ENCODE measurements at places on chromosomes 16 and 17.

DNA sequence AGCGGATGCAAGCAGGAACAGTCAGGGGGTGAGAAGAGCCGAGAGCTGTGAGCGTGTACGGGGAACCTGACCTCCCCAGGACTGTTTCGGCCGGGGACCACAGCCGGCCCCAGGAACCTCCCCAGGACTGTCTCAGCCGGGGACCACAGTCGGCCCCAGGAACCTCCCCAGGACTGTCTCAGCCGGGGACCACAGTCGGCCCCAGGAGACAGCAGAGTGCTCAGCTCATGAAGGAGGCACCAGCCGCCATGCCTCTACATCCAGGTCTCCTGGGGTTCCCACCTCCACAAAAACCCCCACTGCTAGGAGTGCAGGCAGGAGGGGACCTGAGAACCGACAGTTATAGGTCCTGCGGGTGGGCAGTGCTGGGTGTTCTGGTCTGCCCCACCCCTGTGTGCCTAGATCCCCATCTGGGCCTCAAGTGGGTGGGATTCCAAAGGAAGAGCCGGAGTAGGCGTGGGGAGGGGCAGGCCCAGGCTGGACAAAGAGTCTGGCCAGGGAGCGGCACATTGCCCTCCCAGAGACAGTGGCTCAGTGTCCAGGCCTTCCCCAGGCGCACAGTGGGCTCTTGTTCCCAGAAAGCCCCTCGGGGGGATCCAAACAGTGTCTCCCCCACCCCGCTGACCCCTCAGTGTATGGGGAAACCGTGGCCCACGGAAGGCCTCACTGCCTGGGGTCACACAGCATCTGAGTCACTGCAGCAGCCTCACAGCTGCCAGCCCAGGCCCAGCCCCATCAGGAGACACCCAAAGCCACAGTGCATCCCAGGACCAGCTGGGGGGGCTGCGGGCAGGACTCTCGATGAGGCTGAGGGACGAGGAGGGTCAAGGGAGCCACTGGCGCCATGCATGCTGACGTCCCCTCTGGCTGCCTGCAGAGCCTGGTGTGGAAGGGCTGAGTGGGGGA lies 4.3 kb downstream of the RHBDF1 start:
- DNase-seq, result no peak

DNA sequence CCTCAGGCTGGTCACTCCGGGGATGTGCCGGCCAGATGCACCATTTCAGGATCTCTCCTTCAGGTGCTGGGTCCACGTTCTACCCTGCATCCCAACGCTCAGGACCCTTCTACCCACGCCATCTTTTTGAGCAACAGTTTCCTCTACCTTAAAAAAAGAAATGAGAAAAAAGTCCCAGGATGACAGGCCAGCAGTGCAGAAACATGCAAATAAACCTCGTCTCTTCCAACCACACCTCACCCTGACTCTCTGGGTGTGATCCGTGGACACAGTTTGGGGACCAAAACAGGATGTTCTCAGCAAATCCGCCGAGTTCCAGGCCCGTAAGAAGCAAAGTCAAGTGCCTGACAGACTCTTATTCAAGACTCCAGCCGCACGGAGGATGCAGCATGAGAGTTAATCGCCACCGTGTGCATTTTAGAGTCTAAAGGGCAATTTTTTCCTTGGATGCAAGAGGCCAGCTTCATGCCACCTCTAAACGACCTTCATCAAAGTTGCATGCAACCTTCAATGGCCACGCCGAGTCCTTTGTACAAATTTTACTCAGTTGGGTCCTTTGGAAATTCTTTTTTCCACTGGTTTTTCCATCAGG lies 99.6 kb downstream of the ZFHX3 start:
- no peak for DNase-seq

DNA sequence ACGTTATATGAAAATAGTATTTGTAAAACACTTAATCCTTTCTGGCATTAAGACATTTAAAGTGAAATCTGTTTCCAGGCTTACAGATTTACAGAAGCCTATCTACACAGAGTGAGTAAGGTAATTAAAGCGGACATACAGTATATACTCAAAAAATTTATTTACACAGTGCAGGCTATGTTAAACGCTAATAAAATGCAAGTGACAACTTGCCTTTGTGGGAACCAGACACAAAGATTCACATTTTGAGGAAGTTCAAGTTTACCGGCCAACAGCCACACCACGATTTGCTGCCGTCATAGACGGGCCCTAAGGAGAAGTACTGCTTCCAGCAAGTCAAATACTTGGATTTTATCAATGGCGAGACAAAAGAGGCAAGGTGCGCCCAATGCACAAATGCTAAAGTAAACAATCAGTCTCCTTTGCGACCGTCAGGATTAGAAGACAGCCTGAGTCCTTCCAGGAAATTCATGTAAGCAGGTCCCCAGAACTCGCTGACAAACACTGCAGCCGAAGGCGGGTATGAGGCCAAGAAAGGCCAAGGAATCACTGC lies 801 bp downstream of the VPS35 start:
- no peak for DNase-seq

GRCh38 chr17:4815043-4815675 lies 8.2 kb downstream of the PLD2 start:
- DNase-seq, result no peak

- DNase-seq, result no peak
Measured at GRCh38 chr16:61797961-61798507, 238.2 kb downstream of the CDH8 start.

GRCh38 chr16:67529582-67530012 lies 968 bp downstream of the RIPOR1 start:
- DNase-seq, result no peak

- DNase-seq, result no peak
Measured at GRCh38 chr17:66240630-66241029, 11.4 kb upstream of the APOH start.

GRCh38 chr16:4213737-4214136 lies 28.1 kb downstream of the SRL start:
- DNase-seq, result no peak

Measured in NCI-H1436 treated with DMSO at 0.1 percent for 48 hours (cell line).